ENCODE measurements at places on chromosomes 11 and 22. TPM values are rescaled to one million over a fixed set of nuclear protein-coding genes. Genes with fewer than 3 reads are reported as not detected.

DNA sequence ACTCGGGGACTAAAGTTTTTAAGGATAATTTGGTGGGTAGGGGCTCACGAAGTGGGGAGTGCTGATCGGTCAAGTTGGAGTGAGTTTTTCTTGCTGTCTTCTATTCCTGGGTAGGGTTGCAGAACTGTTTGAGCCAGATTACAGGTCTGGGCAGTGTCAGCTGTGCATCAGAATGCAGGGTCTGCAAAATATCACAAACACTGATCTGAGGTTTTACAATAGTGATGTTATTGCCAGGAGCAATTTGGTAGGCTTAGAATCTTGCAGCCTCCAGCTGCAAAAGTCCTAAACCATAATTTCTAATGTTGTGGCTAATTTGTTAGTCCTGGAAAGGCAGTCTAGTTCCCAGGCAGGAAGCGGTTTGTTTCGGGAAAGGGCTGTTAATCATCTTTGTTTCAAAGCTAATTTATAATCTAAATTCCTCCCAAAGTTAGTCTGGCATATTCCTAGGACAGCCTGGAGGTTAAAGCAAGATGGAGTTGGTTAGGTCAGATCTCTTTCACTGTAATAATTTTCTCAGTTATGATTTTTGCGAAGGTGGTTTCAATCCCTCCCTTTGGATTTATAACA lies 39.7 kb upstream of the CALCA start:
- no peak for DNase-seq

- no peak for DNase-seq
These were observed 27.0 kb downstream of the ART5 start for GRCh38 chr11:3614742-3615171.

DNA sequence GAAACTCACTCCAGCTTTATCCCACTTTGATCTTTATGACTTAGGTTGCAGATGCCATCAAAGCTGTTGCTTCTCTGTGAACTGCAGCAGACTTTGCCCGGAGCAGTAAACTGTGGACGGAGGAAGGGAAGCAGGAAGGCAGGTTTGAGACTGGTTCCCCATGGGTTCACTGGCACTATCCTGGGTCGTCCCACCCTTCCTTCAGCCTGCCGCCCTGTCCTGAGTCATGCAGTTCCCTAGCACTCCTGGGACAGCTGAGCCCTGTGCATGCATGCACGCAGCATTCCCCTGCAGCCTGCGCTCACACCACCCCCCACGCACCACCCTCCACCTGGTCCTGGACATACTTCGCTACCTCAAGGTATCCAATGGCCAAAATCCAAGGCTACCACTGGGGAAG lies 23.5 kb upstream of the P2RY2 start:
- no peak for DNase-seq

DNA sequence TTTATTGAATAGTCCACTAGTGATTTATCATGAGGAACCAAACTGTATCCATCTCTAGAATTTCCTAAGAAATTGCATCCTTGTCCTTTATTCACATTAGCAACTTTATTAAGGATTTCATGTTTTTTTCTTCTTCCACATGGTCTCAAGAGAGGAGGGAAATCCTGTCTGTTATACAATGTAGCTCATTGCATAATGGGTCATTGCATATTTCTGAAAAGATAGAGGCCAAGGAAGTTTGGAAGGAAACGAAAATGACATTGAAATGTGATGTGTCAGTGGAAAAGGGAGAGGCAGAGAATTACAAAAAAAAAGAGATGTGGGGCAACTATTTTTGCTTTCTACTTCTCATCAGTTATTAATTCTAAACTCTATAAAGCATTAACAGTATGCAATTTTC lies 353.1 kb downstream of the METTL15 start:
- DNase-seq, result no peak

- no peak for DNase-seq
These were observed 464.0 kb downstream of the BRD1 start for GRCh38 chr22:49363526-49364230.

- DNase-seq, result no peak
These were observed 5.4 kb upstream of the C11orf86 start for GRCh38 chr11:66969584-66970225.

Gene CRYBB3
- total RNA-seq, result 0.19 TPM
